ENCODE measurements at places on chromosomes 6 and 20.
A peak's percentile ranks its signal among the peaks of the same experiment; 100 is the strongest.

GRCh38 chr6:144123421-144123820 lies 26.9 kb upstream of the STX11 start:
- DNase-seq: no peak

- DNase-seq: no peak
Measured at GRCh38 chr20:51473256-51473655, 69.3 kb downstream of the NFATC2 start.

GRCh38 chr6:102313699-102314098 lies 920.2 kb downstream of the GRIK2 start:
- DNase-seq: no peak

DNA sequence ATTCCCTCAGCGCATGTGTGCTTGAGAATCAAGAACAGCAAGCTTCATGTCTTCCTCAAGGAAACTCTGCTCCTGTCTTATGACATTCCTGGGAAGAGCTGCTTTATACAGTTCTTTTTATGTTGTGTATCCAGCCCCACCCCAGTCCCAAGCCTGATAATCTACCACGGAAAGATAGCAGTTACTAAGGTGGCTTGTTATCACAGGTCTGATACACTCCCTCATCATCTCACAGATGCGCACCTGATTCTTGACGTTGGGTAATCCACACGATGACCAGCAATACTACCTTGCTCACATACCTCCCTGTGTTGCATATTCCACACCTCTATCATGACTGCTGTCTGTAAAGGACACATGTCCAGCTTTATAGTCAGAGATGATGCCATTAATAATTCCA lies 3.2 kb downstream of the NHLRC1 start:
- DNase-seq: no peak

- DNase-seq: no peak
Measured at GRCh38 chr6:159819932-159820640, 20.0 kb downstream of the PNLDC1 start.

DNA sequence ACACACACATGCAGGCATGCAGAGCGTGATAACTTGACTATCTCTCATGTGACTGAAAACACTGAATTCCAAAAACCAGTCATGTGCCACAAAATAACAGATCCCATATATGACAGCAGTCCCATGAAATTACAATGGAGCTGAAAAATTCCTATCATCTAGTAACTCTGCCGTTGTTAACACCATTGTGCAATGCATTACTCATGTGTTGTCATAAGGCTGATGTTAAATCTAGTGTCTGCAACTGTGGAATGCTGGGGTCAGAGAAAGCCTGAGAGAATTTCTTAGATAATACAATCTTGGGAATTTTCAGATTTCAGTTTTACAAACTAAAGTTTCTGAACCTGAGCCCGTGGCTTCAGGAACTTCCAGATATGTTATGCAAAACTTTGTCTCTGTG lies 70.2 kb downstream of the LYRM4 start:
- no peak for DNase-seq

DNA sequence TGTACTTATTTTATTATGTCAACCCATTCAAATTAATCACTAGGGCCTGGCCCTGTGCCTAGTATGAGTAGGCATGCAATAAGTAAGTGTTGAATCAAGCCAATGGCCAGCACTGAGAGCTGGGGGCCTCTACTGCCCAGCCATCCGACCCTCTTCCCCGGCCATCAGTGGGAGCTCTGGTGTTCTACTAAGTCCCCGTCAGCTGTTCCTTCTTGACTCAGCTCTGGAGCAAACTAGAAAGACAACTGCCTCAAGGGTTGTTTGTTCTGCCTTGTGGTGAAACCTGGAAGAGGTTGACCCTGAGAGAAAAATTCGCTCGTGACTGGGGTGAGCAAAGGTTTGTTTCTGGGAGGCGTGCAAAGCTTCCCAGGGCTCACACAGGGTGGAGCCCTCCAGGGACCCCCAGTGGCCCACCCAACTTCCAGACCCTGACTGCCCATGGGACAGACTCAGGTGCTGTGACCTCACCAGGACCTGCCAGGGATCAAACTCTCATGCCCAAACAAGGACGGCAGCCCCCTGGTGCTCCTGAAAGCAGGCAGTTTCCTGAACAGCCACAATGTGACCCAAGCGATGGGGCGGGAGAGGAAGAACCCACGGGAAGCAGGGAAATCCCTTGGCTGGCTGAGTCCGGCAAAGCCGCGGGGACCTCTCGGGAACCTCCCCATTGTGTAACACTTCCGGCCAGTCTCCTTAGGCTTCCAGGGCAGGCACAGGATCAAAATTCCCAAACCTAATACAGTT lies 50.4 kb downstream of the BANF2 start:
- DNase-seq: peak; percentile 21

DNA sequence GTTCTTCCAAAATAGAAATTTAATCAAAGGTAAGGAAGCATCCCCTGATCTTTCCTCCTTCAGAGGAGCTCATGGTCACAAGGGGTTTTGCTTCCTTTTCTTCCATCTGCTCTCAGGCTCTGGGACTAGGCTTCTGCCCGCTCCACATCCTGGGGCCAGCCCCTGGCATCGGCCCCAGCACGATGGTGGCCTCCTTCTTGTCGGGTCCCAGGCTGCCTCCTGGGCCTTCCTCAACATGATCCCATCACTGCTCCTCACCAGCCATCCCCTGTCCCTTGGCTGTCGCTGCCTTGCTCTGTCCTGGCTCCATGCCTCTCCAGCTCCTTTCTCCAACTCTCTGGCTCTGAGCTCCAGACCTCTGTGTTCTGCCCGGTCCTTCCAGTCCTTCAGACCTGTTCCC lies 4.1 kb downstream of the PHACTR3 start:
- no peak for DNase-seq

GRCh38 chr20:43824309-43825050 lies 90.2 kb upstream of the TOX2 start:
- peak; percentile 30 for DNase-seq

- no peak for DNase-seq
Measured at GRCh38 chr6:34993213-34993612, 104.2 kb downstream of the ANKS1A start.

DNA sequence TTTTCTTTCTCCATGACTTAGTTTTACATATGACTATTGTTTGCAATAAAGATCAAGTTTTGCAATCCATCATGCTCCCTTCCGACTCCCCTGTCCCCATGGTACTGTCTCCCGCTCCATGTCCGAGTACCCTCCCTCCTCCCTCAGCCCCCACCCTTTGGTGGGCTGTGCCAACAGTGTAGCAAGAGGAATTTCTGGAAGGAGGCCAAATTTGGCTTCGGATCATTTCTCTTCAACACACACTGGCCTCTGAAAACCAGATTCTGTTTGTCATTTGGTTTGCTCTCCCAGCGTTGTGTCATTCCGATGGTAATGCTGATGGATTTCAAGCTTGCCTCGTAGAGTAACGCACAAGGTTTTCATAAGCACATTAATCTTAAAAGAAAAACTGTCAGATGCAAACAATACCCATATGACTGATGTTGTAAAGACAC lies 22.9 kb upstream of the PAX1 start:
- DNase-seq: no peak

DNA sequence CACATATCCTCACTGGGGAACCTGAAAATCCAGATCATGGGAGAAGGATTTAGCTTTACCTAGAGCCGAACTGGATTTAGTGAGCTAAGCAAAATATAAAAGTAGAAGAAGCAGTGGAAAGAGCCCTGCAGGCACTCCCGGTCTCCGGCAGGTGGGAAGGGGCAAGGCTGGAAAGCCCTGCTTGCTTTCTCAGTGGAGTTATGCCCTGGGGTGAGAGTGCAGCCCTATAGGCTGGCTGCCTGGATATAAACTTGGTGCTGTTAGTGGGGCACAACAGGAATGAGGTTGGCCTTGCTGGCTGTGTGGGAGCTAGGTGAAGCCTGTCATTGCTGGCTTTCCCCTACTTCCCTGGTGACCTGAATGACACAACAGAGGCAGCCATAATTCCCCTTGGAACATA lies 122.0 kb downstream of the CDK19 start:
- no peak for DNase-seq

DNA sequence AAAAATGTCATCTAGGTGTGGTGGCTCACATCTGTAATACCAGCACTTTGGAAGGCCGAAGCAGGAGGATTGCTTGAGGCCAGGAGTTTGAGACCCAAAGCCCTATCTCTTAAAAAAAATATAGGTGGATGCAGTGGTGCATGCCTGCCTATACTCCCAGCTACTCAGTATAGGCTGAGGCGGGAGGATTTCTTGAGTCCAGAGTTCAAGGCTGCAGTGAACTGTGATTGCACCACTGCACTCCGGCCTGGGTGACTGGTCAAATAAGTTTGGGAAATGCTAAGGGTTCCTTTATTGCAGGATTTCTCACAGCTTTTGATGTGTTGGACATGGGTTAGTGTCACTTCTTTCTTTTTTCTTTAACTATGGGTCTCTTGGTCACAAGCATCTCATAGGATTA lies 261.3 kb downstream of the PLCB1 start:
- DNase-seq: no peak

GRCh38 chr20:37475252-37475651 lies 45.8 kb upstream of the NNAT start:
- DNase-seq: no peak

DNA sequence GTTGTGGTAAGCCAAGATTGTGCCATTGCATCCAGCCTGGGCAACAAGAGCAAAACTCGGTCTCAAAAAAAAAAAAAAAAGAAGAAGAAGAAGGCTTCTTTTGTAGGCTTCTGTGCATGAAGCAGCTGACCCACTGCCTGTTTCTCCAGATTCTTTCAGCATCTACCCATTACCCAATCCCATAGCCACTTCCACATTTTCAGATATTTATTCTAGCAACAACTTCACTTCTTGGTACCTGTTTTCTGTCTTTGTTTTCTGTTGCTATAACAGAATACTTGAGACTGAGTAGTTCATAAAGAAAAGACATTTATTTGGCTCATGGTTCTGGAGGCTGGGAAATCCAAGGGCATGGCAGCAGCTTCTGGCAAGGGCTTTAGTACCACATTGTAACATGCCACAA lies 95.3 kb upstream of the SGK1 start:
- DNase-seq: no peak

All from right lung (tissue), 10 donors.